ENCODE measurements at places on chromosomes 6 and 20.

DNA sequence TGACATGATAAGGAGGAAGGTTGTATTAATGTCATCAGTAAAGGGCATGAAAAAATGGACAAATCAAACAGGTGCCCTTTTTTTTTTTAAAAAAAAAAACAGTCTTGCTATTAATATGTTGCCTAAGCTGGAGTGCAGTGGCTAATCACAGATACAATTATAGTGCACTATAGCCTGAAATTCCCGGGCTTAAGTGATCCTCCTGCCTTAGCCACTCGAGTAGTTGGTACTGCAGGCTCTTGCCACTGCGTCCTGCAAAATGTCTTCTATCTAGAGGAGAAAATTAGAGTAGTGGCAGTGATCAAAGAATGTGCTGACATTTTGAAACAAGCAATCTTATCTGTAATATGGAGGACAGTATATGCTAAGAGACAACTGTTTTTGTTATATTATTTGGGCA, 127.7 kb downstream of the ASCC3 start:
- no peaks in the 10 kb centered on the region for H3K4me1 ChIP-seq
- no peak for DNase-seq
- H3K4me3 ChIP-seq = no peak overlapping the region
- H3K36me3 ChIP-seq = peaks cover 22% of the 10 kb centered on the region

DNA sequence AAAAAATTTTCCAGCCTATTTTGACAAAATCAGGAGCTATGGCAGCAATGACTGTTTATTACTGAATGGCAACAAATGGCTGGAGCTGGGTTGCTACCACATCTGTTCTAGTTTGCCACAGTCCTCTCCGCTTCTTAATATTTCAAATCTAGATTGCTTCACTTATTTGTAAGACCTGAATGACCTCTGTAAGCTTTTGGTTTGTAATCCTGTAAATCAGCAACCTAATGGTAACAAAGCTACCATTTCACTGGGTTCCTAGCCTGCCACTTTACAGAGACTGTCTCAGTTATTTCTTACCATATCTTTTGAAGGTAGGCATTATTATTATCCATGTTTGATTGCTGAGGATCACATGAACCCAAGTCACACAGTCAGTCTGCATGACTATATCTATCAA, 15.4 kb downstream of the ZNFX1 start:
- no peaks in the 10 kb centered on the region for H3K27me3 ChIP-seq
- peaks cover 71% of the 10 kb centered on the region for H3K36me3 ChIP-seq
- H3K4me1 ChIP-seq = peaks cover 18% of the 10 kb centered on the region
- H3K4me3 ChIP-seq = no peak overlapping the region

DNA sequence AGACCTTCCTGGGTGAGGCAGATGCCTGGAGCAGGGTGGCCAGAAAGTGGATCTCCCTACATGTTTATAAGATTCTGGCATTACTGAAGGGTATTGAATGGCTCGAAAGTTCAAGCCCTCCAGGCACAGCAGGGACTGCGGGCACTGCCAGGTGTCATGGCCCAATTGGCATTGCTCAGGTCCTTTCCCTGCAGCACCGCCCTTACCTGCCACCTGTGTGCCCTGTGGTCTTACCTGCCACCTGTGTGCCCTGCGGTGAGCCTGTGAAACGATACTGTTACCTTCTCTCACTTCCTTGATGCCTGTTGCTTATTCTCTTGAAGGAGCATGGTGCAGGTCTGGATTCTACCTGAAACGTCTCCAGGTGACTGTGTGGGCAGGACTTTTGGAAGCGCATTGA, 32.2 kb downstream of the SMOC2 start:
- H3K27ac ChIP-seq = no peak overlapping the region
- no peaks in the 10 kb centered on the region for H3K4me1 ChIP-seq
- H3K27me3 ChIP-seq = peaks cover 4% of the 10 kb centered on the region
- H3K4me3 ChIP-seq = no peak overlapping the region
- no peak for DNase-seq
- no peaks in the 10 kb centered on the region for H3K36me3 ChIP-seq

- no peak overlapping the region for H3K4me3 ChIP-seq
- H3K36me3 ChIP-seq = peaks cover 16% of the 10 kb centered on the region
- H3K27me3 ChIP-seq = no peaks in the 10 kb centered on the region
These were observed 50.3 kb downstream of the EIF2S2 start for GRCh38 chr20:34061695-34062094.

DNA sequence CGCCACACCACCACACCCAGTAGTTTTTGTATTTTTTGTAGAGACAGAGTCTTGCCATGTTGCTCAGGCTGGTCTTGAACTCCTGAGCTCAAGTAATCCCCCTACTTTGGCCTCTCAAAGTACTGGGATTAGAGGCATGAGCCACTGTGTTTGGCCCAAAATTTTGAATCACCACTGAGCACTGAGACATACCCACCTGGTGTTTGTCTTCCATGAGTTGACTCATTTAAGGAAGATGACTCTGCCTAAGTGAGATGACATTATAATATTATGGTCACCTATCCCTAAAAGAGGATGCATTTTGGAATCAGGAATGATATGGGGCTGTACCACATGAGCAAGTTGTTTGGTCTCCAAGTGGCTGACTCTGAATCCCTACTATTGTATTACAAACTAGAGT, 54.6 kb upstream of the RNF217 start:
- no peak overlapping the region for H3K4me3 ChIP-seq
- H3K36me3 ChIP-seq = no peaks in the 10 kb centered on the region
- no peaks in the 10 kb centered on the region for H3K4me1 ChIP-seq
- no peak overlapping the region for H3K27ac ChIP-seq
- H3K27me3 ChIP-seq = no peaks in the 10 kb centered on the region

DNA sequence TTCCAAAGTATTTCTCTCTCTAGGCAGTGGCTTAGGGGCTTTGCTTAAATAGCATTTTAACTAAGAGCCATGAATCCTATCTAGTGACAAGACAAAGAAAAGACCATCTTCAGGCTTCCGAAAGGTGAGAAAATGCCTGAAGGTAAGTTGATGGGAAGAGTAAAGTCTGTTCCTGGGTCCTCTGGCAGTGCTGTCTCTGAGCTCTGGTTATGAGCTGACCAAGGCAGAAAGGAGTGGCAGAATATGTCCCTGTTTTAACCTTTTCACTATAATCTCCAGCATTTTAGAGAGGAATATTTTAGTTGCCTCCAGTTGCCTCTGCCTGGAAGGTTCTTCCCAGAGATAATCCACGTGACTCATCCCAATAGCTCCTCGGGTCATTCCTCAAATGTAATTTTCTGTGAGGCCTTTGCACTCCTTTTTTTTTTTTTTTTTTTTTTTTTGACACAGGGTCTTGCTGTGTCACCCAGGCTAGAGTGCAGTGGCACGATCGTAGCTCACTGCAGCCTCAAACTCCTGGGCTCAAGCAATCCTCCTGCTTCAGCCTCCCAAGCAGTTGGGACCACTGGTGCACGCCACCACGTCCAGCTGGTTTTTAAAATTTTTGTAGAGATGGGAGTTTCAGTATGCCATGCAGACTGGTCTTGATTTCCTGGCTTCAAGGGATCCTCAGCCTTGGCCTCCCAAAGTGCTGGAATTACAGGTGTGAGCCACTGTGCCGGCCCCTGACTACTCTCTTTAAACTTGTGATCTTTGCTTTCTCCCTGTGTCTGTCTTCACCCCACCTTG, 3.7 kb upstream of the ARMH2 start:
- no peak overlapping the region for H3K4me3 ChIP-seq
- H3K27me3 ChIP-seq = no peaks in the 10 kb centered on the region
- H3K4me1 ChIP-seq = peaks cover 15% of the 10 kb centered on the region
- H3K36me3 ChIP-seq = peaks cover 61% of the 10 kb centered on the region
- peak overlapping the region; percentile 35 for H3K27ac ChIP-seq
- DNase-seq = no peak
